ENCODE measurements at places on chromosomes 11 and 22.

GRCh38 chr11:66933531-66933930 lies 24.7 kb downstream of the PC start:
- no peak for DNase-seq

DNA sequence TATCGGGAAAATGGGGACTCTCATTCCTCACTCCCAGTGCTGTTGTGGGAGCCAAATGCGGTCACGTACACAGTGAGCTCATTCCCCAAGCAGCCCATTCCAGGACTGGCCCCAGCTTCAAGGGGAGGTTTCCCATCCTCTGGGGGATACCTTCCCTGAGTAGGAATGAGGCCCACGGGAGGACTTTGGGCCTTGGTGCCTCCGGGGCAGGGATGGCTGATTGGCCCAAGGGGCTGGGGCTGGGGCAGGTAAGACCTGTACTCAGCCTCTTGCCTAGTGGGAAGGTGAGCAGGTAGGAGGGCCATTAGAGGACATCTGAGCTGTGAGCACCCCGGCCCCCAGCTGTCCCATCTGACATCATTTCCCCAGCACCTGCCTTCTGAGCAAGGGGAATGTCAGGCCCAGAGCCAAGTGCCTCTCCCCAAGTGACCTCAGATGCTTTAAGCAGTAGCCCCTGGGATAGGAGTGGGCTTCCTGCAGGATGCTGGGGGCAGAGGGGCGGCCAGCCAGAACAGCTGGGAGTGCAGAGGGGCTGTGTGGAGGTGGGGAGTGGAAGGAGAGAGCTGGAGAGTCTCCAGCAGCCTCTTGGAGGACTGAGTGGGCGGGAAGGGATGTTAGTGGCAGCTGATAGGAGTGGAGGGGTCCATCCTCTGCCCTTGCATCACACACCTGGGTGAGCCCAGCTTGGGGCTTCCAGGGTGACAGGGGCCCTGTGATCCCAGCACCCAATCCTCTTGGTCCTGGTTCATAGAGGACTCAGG lies 58.4 kb downstream of the CD82 start:
- no peak for DNase-seq

GRCh38 chr11:78893996-78894395 lies 319.3 kb upstream of the NARS2 start:
- no peak for DNase-seq

DNA sequence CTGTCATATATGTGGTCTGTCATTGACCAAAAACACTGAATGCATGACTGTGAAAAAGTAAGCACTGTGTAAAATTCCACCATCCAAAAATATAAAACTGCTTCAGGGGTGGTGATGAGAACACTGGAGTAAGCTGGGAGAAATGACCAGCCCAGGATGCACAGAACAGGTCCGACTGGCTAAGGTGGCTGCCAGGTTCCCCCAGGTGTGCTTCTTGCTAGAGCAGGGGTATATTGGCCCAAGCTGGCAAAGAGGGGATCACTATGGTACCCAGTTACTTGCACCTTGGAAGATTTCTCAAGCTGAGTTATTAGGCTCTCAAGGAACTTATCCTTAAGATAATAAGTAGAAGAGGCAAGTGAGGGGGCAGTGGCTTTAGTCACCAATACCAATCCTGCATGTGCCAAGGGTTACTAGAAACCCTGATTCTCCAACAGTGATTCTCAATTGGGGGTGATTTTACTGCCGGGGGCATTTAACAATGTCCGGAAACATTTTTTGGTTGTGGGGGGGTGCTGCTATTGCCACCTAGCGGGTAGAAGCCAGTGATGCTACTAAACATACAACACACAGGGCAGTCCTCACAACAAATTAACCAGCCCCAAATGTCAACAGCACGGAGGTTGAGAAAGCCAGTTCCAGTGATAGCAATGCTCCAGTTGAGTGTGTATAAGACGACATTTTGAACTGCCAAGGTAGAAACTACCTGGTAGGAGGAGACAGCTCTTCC lies 15.7 kb downstream of the SNU13 start:
- no peak for DNase-seq

All from KBM-7 (cell line).